RCC 7860 (cell line): ENCODE measurements at places on chromosomes 12 and 14.

GRCh38 chr12:120377611-120378010, 8.6 kb upstream of the MSI1 start:
- DNase-seq, result no peak

DNA sequence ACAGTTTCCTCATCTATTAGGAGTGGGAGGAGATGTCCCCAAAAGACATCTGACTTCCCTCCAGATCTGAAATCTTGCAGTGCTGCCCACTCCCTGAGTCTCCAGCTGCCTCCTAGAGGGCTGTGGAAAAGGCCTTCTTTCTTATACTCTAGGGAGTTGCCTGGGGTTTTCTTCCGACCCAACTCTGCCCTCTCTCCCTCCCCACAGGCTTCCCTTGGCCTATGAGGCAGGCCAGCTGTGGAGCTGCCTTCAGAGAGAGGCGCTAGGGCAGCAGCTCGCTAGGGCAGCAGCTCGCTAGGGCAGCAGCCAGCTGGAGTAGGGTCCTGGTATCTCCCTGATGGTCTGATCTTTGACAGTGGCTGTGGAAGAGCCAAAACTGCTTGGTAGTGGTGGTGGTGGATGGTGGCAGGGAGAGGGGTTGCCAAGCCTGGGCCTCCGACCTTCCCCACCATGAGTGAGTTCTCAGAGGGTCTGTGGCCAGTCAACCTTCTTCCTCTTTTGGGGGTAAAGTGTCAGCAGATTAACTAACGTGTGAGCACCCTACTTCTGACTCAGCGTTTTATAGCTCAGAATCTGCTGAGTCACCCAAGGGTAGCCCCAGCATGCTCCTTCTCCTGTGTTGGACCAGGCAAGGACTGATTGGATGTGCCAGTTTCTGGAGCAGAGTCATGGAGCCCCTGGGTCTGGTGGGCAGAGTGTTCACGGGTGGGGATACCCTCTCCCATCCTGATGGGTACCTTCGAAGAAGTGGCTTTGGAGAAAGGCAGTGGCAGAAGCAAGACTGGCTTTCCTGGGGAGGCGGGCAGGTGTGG, 2.3 kb downstream of the SLC48A1 start:
- DNase-seq, result no peak

GRCh38 chr12:115394496-115395220, 710.7 kb upstream of the TBX3 start:
- DNase-seq, result no peak

DNA sequence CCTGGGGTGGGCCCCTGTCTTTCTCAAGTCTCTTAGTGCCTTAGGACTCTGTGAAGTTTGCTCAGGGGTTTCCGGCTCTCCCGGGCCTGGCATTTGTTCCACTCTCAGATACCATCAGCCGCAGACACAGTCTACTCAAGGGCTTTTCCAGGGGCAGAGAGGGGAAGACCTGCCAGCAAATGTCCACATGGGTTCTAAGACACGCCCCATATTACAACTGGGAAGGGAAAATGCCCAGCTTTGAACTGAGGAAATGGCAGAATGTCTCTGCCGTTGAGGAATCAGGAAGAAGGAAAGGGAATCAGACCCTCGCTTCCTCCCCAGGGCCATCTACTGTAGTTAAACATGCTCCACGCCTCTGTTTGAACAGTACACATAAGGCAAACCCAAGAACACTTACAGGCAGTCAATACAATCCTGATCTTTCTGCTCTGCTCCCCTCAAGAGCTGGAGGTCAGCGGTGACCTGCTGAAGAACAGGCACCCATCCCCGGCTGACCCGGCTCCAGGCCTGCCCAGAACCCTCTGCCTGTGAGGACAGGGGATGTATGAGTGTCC, 7.9 kb downstream of the CCDC85C start:
- no peak for DNase-seq

DNA sequence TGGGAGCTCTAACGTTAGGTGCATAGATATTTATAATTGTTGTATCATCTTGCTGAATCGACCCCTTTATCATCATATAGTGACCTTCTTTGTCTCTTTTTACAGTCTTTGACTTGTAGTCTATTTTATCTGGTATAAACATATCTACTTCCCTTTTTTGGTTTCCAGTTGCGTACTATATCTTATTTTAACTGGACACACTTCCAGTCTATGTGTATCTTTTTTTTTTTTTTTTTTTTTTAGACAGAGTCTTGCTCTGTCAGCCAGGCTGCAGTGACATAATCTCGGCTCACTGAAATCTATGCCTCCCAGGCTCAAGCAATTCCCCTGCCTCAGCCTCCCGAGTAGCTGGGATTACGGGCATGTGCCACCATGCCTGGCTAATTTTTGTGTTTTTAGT, 41.9 kb upstream of the ZFP36L1 start:
- DNase-seq, result no peak

GRCh38 chr12:18589316-18589715, 148.5 kb downstream of the PLCZ1 start:
- no peak for DNase-seq

GRCh38 chr14:71309756-71310155, 402.5 kb downstream of the PCNX1 start:
- DNase-seq, result no peak
